ENCODE measurements at places on chromosomes 16 and 17.

DNA sequence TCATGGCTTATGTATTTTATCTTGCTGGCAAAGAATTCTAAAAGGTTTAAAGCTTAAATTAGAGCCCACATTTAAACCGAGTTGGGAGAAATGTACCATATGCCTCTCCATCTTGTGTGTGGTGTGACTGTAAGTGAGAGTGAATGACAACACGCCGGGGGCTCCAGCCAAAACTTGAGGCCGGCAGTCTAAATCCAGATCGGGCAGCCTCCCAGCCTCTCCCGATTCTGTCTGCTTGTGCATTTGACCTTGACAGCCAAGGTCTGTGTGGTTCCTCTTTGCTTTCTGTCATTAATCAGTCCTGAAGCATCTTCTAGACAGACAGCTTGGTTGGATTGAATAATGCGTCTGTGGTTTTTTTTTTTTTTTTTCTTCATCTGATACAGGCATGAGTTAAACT, 1093.2 kb upstream of the EEF2KMT start:
- DNase-seq, result no peak

GRCh38 chr17:34390649-34391048, 27.6 kb upstream of the CCL1 start:
- no peak for DNase-seq

DNA sequence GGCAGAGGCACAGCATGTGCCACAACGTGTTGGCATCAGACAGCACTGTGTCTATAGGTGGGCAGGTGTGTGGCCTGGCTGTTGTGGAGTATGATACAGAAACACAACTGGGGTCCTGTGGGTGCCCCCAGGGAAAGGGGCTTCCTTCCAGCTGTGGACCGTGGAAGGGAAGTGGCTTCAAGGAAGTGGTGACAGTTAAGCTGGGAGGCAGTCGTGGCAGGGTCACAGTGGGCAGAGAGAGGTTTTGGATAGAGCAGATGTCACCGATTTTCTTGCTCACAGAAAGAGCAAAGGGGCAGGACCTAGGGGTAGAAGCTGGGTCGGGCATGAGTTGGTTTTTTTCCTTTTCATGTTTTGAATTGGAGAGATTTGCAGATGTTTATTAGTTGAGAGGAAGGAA, 11.2 kb upstream of the ORAI3 start:
- no peak for DNase-seq

DNA sequence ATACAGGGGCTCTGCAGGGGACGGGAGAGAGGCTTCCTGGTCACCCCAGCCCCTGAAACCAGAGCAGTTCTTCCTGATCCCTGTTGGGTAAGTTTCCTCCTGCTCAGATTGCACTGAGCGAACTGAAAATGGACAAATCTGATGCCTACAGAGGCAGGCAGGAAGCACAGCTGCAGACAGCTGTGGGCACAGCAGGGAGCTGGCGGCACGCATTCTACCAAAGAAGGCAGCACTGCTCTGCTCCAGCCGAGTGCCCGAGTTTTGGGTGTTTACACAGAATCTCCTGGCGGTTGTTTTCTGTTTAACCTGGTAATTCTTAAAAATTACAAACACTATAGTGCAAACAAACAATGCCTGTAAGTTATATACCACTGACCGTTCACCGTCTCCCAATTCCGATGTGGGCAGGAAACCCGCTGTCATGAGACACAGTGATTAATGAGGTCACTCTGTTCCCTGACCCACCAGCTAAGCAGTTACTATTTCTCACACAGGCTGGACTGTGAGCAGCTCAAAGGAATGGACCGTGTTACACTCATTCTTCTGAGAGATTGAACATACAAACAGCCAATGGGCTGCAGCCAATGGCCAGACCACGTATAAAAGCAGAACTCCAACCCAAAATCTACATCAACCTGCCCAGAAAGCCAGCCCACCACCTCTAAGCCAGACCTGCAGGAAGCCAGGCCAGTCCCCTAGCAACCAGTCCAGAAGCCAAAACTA, 25.5 kb downstream of the NSMCE1 start:
- no peak for DNase-seq

DNA sequence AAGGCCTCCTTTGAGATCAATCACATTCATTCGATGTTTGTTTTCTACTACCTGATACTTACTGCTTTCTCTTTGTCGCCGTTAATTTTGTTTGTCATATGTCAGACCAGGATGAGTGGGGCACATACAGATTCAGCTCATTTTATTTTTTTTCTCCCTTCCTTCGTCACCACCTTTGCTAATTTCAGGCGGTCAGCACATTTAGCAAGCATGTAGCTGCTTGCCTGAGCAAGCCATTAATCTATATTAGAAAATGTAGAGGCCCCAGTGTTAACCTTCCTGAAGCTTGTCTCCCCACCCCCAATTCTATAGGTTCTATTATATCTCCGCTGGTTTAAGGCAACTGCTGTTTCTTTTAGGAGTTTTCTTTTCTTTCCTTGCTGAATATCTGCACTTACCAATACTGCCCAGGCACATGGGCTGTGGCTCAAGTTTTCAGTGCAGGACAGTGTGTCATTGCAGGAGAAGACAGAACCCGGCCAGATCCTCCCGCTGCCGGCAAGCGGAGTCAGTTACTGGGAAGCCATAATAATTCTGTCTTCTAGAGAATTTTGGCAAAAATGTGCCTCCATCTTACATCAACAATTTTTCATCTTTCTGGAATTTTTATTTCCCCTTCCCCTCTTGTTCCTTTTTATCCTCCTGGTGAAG, 714.3 kb downstream of the WWOX start:
- DNase-seq, result no peak

GRCh38 chr17:48490451-48490892, 40.3 kb downstream of the HOXB1 start:
- no peak for DNase-seq

DNA sequence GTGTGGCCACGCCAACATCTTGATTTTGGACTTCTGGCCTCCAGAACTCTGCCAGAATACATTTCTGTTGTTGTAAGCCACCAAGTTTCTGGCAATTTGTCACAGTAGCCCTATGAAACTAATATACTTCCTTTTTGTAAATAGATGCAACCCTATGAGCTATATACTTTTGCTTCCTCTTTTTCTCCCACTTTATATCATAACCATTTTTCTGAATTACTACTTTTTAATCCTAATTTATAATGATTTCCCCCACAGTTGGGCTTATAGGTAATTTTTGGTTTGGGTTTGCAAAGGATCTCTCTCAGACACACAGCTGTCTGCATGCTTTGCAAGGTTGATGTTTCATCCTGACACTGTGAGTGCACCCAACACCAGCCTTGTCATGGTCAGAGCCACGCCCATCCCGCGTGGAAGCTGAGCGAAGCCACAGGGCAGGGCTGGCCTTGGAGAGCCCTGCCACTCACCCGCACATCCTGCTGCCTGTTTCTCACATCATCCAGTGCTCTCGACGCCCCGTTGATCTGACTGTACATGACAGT, 5.8 kb downstream of the TRIM25 start:
- DNase-seq, result no peak

DNA sequence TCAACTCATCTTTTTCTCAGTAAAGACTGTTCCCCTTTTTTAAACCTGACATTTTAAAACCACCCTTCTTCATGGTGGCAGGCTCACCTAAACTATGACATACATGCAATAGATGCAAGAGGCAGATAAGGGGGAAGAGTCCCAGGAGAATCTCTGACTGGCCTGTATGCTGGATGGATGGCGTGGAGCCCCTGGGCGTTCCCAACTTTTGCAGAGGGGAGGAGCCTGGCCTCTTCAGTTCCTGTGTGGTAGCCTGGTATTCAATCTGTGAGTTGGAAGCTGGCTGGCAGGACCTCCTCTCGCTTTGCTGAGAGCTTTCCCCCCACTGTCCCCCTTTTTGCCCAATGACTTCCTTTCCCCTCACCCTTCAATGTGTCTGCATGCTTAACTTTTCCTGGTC, 217.6 kb upstream of the CA10 start:
- DNase-seq, result no peak

DNA sequence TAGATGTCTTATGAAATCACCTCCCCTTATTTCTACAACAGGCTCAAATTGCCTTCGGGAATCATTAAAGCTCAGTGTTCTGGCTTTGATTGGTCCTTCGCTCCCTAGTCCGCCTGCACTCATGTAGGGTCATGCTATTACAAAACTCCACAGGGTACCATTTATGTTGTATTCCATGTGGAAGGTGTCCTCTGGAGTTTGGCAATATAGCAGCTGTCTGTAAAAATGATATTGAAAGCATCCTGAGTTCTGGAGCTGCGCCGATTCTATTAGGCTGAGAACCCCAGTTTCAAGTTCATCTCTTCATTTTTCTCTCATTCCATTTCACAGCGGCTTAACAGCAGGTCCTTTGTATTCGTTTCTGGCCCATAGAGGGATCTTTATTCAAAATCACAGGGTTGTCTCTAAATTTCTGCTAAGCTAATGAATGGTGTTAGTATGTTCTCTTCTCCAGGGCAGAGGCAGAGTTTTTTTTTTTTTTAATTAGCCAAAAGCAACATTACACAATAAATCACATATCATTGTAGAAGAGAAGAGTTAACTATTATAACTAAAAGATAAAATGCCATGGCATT, 71.9 kb upstream of the TEKT1 start:
- DNase-seq, result no peak

DNA sequence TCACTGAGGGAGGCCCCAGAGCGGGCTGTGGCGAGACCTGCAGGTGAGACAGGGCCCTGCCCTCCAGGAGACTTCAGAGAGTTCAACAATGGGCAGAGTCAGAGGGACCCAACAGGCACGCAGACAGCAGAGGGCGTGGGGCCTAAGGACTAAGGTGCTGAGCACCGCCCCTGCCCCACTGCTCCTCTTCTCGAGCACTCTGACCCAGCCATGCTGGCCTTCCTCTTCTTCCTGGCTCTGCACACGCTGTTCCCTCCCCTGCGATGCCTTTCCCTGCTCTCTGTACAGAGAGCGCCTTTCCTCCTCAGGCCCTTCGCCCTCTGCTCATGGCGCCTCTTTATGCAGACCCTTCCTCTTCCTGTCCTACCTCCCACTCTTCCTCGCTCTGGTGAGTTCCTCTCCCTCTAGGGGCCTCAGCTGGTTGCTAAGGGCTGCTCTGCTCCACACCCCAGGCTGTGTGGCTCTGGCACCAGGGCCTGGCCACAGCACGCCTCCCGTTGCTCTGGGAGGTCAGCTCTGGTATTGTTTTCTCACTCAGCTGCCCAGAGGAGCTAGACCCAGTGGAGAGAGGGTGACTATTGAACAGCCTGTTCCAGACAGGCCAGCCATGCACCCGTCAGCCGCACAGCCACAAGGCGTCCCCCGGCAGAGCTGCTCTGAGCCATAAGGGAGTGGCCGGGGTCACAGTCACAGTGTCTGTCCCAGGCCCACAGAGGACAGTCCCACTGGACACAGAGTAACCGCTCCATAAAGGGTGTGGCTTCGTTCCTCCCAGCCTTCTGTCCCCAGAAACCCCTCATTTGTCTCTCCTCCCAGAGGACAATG, 13.6 kb upstream of the RASD1 start:
- no peak for DNase-seq

DNA sequence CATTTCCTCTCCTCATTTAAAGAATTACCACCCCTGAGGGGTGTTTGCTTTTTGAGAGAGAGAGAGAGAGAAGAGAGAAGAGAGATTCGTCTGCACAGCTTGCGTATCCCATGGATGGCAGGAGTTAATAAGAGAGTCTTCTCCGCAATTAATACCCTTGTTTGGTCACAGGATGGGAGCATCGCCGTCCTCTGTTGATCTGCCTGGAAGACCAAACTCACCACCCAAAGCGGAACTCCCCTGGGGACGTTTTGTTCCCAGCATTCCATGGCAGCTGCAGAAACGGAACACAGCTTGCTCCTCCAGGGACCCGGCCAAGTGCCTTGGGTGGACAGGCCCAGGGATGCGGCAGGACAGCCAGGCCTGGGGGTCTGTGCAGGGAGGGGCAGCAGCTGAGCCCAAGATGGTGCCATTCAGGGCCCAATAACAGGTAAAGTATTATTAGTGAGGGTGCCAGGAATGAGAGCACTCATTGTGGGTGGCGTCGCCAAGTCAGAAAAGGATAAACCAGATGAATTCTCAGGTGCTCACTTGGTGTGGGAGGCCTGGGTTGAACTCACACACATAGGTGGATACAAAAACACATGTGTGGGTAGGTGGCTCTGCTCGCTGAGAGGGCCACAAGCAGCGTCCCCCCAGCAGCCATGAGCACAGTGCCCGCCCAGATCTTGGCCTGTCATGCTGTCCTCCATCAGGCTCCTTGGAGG, 83.1 kb downstream of the NT5M start:
- no peak for DNase-seq

GRCh38 chr16:48537275-48537674, 72.7 kb downstream of the N4BP1 start:
- no peak for DNase-seq

GRCh38 chr16:5502467-5502869, 404.9 kb upstream of the EEF2KMT start:
- no peak for DNase-seq

- DNase-seq, result no peak
These were observed 96.1 kb upstream of the ELAC2 start for GRCh38 chr17:13113821-13114525.

GRCh38 chr16:62342216-62342615, 306.0 kb upstream of the CDH8 start:
- no peak for DNase-seq

DNA sequence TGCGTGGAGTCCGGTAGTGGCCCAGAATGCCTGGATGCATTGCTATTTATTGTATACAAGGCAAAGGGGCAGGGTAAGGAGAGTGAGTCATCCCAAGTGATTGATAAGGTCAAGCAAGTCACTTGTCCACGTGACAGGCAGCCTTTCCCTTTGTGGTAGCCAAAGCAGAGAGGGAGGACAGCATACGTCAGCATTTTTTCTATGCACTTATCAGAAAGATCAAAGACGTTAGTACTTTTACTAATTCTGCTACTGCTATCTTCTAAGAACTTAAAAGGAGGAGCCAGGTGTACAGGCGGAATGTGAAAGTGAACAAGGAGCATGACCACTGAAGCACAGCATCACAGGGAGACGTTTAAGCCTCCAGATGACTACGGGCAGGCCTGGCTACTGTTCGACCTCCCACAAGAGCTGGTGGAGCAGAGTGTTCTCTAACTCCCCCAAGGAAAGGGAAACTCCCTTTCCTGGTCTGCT, 47.9 kb upstream of the ARL4D start:
- no peak for DNase-seq

- no peak for DNase-seq
These were observed 10.5 kb downstream of the EMC8 start for GRCh38 chr16:85788819-85789218.

- DNase-seq, result no peak
These were observed 10.2 kb downstream of the TEX2 start for GRCh38 chr17:64252831-64253230.

DNA sequence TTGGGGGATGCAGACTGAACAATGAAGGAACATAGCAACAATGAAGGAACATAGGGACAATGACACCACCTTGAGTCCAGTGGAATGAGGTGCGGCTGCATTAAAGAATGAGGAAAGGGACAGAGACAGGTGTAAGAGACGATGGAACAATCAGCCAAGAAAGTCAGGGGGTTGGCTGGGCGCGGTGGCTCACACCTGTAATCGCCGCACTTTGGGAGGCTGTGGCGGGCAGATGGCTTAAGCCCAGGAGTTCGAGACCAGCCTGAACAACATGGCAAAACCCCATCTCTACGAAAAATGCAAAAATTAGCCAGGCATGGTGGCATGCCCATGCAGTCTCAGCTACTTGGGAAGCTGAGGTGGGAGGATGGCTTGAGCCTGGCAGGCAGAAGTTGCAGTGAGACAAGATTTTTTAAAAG, 13.6 kb upstream of the CBFB start:
- no peak for DNase-seq

Data from stimulated activated CD4-positive, alpha-beta T cell treated with anti-CD3 and anti-CD28 coated beads, TNF-alpha, amount 100 ng/mL, for 48 hours (primary cell).